NT2/D1 (cell line): ENCODE measurements at places on chromosomes 13 and 19.

- DNase-seq: no peak
Observed at GRCh38 chr13:38979891-38980749, 10.5 kb downstream of the STOML3 start.

- no peak for DNase-seq
Observed at GRCh38 chr13:112934078-112934477, 34.9 kb upstream of the MCF2L start.

DNA sequence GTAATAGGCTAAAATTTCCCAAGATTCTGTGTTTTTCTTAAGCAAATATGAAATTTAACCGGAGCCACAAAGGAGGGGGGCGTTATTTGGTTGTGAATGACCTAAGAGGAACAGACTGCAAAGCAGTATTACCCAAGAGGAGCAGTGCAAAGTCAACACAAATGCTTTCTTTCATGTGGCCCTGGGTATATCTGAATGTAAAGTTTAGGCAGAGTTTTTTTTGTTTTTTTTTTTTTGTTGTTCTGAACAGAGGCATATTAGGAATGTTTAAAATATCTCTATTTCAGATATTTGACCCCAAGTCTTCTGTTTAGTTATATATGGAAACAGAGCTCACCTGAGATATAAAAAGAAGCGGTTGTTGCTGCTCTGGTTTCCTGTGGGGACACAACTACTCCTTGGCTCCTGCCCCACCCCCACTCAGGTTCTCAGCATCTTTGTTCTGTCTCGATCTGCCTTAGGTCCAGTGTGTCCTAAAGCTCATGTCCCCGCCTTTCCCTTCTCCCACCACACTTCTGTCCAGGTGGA is 220.7 kb downstream of the RFC3 start:
- DNase-seq: no peak

DNA sequence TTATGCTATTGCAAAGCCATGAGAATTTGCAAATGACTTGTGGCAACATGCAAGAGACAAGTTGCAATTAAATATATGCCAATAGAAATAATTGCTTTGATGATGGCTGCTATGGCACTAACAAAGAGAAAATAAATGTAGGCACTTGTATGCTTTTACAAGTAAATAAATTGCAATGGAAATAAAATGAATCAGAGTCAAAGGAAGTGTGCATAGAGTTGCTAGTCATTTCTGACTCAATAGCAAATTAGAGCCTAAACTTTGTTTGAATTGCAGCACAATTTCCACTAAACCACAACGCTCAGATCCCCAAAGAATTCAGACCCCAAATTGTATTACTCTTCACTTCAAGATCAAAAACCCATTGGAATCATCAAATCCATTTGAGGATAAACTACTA is 792.1 kb upstream of the ARGLU1 start:
- DNase-seq: no peak

GRCh38 chr13:111319998-111320911 is at the start of gene TEX29:
Gene TEX29 (plus strand): TSS chr13:111320642. CDS start chr13:111320891, 249 bp downstream.
- DNase-seq: no peak

DNA sequence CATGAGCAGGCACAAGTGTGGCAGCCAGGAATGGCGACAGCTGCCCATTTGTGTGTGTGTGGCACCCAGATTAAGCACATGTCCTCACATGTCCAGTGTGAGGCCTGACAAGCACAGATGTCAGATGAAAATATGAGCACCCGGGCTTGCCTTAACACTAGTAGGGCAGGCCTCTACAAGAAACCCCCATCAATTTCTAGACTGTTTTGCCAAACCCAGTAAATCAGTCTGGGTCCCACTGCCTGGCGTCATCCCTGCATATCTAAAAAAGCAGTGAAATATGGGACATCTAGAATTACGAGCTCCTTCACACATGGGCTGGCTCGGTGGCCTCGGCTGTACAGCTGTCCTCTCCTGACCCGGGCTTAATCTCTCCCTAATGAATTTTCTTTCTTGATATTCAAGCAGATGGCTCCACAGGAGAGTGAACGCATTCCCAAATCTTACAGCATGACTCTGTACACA is 432.7 kb downstream of the FOXO1 start:
- no peak for DNase-seq
